ENCODE measurements at places on chromosomes 7 and 10.

DNA sequence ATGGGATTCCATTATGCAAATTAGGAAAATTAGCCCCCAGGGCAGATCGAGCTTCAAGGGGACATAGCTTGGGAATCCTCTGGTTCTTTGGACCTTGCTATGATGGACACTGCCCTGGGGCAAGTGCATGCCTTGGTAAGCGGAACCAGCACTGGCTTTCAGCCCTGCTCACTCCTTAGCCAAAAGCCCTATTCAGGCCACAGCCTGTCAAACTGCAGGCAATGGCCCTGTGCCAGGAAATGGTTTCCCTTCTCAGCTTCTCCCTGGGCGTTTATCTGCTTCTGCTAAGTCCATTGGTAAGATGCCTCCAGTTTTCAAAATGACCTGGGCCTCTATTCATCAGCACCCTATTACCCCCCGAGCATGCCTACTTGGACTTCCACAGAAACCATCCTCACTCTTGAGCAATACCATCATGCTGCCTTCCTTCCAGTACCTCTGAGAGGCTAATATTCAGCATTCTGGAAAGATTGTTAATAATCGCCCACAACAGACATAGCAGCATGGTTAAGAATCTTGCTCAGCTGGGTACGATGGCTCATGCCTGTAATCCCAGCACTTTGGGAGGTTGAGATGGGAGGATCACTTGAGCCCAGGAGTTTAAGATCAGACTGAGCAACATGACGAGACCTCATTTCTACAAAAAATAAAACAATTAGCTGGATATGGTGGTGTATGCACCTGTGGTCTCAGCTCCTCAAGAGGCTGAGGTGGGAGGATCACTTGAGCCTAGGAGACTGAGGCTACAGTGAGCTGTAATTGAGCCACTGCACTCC lies 918.6 kb upstream of the AUTS2 start:
- no peak for DNase-seq

- DNase-seq = no peak
Measured at GRCh38 chr10:10208196-10208595, 809.5 kb upstream of the CELF2 start.

GRCh38 chr10:31952066-31952465 lies 23.4 kb upstream of the ARHGAP12 start:
- DNase-seq = no peak

GRCh38 chr7:155227004-155227787 lies 70.5 kb upstream of the INSIG1 start:
- DNase-seq = no peak

DNA sequence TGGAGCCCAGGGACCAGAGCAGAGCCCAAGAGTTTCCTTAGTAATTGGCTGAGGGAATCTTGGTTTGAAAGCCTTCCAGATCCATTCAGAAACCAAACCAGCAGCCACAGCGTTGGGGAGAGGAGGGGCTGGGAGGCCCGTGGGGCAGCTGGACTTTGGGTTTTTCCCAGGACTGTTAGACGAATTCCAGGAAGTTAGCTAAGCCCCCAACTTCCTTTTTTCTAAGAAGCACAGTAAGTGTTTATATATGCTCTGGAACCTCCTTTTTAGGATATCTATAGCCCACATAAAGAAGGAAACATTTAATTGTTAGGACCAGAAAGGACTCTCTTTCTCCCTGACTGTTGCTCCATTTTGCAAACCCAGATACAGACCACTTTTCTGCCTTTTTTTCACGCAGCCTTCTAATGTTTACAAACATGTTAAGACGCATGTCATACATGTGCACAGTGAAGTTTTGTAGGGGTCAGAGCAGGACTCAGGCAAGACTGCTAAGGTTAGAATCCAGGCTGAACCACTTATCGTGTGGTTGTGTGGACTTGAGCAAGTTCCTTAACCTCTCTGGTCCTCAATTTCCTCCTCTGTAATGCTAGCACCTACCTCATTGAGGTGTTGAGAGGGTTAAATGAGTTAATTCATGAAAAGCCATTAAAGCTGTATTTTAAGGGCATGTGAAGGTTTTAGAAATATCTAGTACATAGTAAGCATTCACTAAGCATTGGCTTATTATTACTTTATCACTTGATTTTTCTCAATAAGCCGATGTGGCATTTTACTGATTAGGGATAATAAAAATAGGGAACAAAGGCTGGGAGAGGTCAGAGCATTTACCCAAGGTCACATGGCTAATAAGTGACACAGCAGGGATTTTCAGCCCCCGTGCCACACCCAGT lies 42.4 kb downstream of the TBATA start:
- peak; percentile 58 for DNase-seq

GRCh38 chr10:22704471-22704911 lies 9.9 kb downstream of the PIP4K2A start:
- DNase-seq = no peak

GRCh38 chr10:45374350-45375052 lies 485 bp downstream of the ALOX5 start:
- DNase-seq = peak; percentile 12

- peak; percentile 89 for DNase-seq
Measured at GRCh38 chr10:98041352-98042043, 11.1 kb upstream of the CRTAC1 start.
